NCI-H69 (cell line): ENCODE measurements at places on chromosomes 6 and 20.

DNA sequence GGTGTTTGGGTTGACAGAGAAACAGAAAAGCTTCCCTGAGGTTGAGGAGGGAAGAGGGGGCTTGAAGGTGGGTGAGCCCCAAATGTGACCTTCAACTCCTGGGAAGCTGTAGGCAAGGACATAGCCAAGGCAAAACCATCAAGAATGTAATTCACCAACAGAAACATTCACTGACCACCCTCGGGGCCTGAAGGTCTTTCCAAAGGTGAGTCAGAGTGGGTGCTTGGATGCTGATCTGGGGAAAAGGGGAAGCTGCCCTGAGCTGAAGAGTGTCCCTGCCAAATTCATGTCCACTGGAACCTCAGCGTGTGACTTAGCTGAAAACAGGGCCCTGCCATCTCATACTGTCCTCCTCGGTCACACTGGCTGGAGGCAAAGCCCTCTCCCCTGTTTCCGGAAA lies 234.2 kb upstream of the SULF2 start:
- no peak for DNase-seq

GRCh38 chr6:12092762-12093161 lies 80.7 kb downstream of the HIVEP1 start:
- DNase-seq, result no peak

GRCh38 chr6:16230953-16231352 lies 7.4 kb upstream of the GMPR start:
- no peak for DNase-seq

GRCh38 chr6:52227495-52227894 lies 16.8 kb downstream of the IL17F start:
- DNase-seq, result no peak
